ENCODE measurements at places on chromosomes 16 and 17. TPM values are rescaled to one million over a fixed set of nuclear protein-coding genes. Genes with fewer than 3 reads are reported as not detected.

DNA sequence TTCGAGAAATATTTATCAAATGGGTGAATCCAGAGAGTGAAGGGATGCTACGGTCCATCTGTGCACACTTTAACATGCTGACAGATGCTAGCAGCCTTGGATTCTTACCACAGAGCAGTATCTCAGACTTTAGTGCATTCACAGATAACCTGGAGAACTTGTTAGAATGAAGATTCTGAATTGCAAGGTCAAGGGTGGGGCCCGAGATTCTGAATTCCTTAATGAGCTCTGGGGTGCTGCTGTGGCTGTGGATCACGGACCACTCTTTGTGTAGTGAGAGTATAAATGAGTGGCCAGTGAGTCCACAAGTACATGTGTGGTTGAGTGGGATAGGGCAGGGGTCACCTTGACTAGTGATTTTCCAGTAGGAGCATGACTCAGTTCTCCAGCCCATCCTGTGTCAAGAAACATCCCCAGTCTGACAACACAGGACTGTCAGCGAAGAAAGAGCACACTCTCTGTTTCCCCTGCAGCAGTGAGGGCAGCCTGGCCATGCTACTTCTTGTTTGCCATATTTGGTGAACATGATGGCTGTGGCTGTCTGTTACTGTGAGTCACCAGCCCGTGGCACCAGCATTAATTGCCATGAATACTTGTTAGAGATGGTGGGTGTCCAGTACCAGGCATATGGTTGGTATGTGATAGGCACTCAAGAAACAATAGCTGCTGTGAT is 13.0 kb upstream of the SALL1 start:
- no peak for DNase-seq

- DNase-seq: peak; percentile 72
Observed at GRCh38 chr17:19447085-19447583, 36.1 kb downstream of the RNF112 start.

- no peak for DNase-seq
Observed at GRCh38 chr17:62822080-62822904, 14.2 kb upstream of the MARCHF10 start.

DNA sequence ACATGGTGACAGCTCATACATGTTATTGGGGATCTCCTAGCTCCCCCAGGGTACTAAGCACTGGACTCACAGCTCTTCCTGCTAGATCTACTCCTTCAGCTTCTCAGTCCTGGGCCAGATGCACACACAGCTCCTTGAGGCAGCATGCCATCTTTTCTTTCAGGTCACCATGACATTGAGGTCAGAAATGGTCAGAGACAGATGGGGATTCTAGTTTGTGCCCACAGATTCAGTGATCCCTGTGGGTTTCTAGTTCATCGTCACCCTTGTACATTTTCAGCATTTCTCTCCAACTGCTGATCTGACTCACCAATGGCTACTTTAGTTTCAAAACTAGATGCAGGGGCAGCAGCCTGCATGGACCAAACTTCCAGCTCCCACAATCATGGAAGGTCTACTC is 560.7 kb upstream of the PSMD7 start:
- DNase-seq: no peak

Gene NLRC3
- not detected for total RNA-seq

Data from HT-29 (cell line).